Activated CD4-positive, alpha-beta T cell treated with anti-CD3 and anti-CD28 coated beads for 36 hours (primary cell): ENCODE measurements at places on chromosomes 16 and 17. TPM values are rescaled to one million over a fixed set of nuclear protein-coding genes. Genes with fewer than 3 reads are reported as not detected.

TMEM11 gene
- total RNA-seq: 28.9 TPM

KRT16 gene
- not detected for total RNA-seq

- no peak for DNase-seq
Observed at GRCh38 chr16:81585785-81586184, 141.2 kb downstream of the CMIP start.

GRCh38 chr16:70252355-70252988, 732 bp upstream of the EXOSC6 start:
- DNase-seq: peak; percentile 52

- DNase-seq: peak; percentile 81
Observed at GRCh38 chr17:60600490-60601446, 775 bp downstream of the PPM1D start.

BAIAP2 gene
- 5.0 TPM for total RNA-seq

GRCh38 chr17:40247926-40248495, 28.9 kb downstream of the WIPF2 start:
- DNase-seq: no peak

GRCh38 chr16:81891736-81892364, 112.8 kb downstream of the PLCG2 start:
- DNase-seq: no peak

- DNase-seq: no peak
Observed at GRCh38 chr16:65776639-65777183, 589.8 kb upstream of the CDH5 start.

DNA sequence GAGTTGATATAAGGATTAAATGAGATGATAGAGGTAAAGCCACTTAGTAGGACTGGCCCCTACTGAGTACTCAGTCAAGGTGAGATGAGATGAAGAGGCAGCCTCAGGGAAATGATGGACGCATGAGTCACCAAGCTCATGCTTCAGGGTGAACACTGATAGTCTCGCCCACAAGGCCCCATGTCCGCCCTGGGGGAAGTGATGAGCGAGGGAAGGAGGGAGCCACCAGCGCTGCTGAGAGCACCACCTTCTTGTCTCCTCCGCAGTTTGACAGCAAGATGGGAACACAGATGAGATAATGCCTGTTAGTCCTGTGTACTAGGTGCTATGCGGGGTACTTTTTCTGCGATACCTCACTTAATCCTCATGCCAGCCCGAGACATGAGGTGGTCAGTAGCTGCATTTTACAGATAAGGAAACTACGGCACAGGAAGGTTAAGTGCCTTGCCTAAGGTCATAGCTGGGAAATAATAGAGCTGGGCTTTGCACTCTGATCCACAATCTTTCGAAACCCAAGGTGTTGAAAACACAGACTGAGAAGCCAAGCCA, 383.0 kb downstream of the CPPED1 start:
- no peak for DNase-seq

GRCh38 chr17:42680331-42680808, 1.3 kb downstream of the CCR10 start:
- no peak for DNase-seq

- DNase-seq: no peak
Observed at GRCh38 chr16:83802554-83803205, 5.1 kb upstream of the HSBP1 start.

GRCh38 chr17:81440511-81441244, 45.4 kb downstream of the BAHCC1 start:
- DNase-seq: peak; percentile 37

MYH3 gene
- 3.5 TPM for total RNA-seq

DNA sequence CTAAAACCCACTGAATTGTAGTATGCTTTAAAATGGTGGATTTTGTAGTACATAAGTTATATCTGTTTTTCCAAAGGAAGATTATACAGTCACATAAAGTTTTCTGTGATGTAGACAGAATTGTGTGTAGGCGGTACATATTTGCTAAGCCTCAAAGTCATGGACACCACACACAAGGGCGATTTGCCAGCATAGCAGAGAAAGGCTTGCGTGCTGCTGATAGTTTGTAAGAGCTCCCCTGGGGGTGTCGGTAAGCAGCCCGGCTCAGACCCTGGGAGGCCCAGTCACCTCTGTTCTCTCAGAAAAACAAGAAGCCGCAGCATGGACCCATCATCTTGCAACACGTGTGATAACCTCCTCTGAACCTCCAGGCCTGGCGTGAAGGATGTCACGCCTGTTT, 38.3 kb upstream of the AKTIP start:
- DNase-seq: no peak

- no peak for DNase-seq
Observed at GRCh38 chr17:80007939-80008338, 27.7 kb downstream of the TBC1D16 start.

SNRNP25 gene
- total RNA-seq: 50.0 TPM
